ENCODE measurements at places on chromosomes 16 and 17.

GRCh38 chr17:22158364-22158763 lies 466.0 kb downstream of the KCNJ18 start:
- no peak for DNase-seq

DNA sequence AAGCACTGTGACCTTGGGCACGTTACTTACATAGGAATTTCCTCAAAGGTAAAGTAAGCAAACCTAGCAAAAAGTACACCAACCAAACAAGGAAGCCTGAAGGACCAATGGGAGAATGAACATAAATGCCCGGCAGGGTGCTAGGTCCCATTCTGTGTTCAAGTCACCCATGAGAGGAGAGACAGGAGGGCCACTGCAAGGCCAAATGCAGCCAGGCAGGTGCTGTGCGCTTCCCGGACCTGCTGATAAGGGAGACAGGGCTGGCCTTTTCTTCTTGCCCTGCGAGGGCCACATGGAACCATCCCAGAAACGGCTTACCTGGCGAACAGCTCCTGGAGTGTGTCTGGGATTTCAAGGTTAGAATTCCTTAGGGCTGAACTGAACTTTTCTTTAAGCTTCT lies 69.0 kb downstream of the GTF3C1 start:
- no peak for DNase-seq

- no peak for DNase-seq
Measured at GRCh38 chr16:47777220-47777619, 316.1 kb downstream of the PHKB start.

DNA sequence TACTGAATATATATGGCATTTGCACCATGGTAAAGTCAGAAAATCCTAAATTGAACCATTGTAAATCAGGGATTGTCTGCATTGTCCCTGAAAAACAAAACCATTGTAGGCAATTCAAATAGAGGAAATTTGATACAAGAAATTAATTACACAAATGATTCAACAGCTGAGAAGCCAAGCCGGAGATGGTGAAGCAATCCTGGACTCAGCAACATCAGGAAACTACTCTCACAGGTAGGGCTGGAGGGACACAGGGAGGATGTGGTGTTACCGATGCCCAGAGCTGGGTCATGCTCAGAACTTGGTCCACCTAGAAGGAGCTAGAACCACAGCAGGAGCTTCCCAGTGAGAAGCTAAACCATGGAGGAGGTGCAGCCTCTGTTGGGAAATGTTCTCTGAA lies 18.5 kb upstream of the SCNN1B start:
- DNase-seq, result no peak

GRCh38 chr17:56310782-56311181 lies 157.5 kb downstream of the ANKFN1 start:
- no peak for DNase-seq

GRCh38 chr17:62950067-62950466 lies 16.0 kb upstream of the TANC2 start:
- DNase-seq, result no peak

DNA sequence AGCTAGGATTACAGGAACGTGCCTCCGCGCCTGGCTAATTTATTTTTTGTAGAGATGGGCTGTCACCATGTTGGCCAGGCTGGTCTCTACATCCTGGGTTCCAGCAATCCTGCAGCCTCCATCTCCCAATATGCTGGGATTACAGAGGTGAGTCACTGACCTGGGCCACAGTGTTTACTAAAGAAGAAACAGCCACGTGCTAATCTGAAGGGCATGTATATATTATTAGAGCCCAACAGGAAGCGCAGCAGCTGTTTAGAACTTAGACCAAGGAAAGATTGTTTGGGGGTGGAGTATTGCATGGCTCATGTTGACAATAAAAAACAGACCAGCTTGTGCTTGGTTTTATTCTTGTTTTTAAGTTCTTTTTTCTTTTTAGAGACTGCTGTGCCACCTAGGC lies 60.2 kb downstream of the HAPSTR1 start:
- no peak for DNase-seq

DNA sequence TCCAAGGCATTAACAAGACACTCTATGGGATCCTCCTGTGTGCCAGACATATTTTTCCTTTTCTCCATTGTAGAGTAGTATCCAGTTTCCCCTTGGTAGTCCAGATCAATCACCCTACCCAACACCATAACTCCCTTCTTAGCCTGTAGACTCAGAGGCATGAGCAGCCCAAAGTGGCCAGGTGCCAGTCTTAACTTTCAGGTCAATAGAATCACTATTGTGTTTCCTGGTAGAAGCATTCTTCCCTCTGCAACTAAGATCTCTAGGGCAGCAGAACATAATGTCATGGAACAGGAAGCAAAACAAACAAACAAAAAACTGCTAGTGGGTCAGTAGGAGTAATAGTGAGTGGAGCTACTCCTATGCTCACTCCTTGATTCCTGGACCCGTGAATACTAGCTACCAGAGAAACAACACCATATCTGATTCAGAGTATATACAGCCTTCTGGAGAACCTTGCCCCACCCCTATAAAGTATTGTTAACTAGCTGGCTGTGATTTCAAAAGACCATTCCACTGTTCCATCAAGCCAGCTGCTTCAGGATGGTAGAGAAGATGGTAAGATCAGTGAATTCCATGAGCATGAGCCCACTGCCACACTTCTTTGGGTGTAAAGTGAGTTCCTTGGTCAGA lies 11.2 kb upstream of the CLEC19A start:
- no peak for DNase-seq

- no peak for DNase-seq
Measured at GRCh38 chr17:58276423-58276822, 4.3 kb downstream of the MPO start.

GRCh38 chr17:80850817-80851216 lies 140.8 kb upstream of the CHMP6 start:
- DNase-seq, result no peak

- peak; percentile 85 for DNase-seq
Measured at GRCh38 chr17:40443196-40443987, at the start of gene IGFBP4. IGFBP4 (plus strand) TSS chr17:40443450; CDS start chr17:40443736, 286 bp downstream.

- peak; percentile 23 for DNase-seq
Measured at GRCh38 chr16:87384162-87384874, 742 bp upstream of the FBXO31 start.

GRCh38 chr17:73311428-73311780 lies 397 bp downstream of the CDC42EP4 start:
- no peak for DNase-seq

- peak; percentile 39 for DNase-seq
Measured at GRCh38 chr17:50027172-50027880, 28.6 kb upstream of the ITGA3 start.

- no peak for DNase-seq
Measured at GRCh38 chr16:67539271-67539670, 10.6 kb downstream of the RIPOR1 start.
